Stimulated activated CD8-positive, alpha-beta memory T cell treated with anti-CD3 and anti-CD28 coated beads, Interleukin-4, amount 100 ng/mL, for 1 hour (primary cell): ENCODE measurements at places on chromosomes 16 and 17.

DNA sequence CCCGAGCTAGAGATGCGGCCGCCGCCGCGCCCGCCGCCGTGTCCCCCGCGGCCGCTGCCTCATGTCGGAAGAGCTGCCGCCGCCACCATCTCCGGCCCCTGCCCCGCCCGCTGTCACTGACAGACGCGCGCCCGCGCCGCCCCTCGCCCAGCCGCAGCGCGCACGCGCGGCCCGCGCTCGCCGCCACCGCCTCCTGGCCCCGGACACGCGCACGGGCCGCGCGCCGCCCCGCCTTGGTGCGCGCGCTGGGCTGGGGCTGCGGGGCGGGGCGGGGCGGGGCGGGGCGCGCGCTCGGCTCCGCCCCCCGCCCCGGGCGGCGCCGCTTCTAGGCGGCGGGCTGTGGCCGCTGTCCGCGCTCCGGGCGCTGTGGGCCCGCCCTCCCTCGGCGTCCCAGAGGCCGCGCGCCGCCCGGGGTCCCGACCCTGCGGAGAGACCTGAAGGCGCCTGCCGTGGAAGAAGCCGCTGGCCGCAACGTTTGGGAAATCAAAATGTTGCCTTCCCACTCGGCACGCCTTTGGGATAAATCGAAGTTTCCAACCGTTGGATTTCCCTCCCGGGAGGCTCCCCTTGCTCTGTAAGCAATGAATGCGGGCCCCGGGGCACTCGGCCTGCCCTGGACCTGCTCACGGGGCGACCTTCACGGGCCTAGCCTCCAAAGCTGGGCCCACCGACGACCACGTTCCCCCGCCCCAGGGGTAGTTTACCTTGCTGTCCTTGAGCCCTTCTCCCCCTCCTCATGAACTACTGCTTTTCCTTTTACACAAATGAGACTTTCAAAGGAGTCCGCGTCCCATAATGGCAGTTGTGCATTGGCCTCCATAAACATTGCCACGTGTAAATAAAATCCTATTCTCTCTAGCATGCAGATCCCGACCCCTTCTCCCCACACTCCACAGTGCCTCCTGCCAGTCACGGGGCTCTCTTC, at the start of gene ADCY9:
Gene ADCY9, minus strand, starts transcription at position 118 of the 925 bp plus-strand sequence. CDS start 1,000 bp downstream, outside the sequence.
- DNase-seq = peak; percentile 55

GRCh38 chr16:19168371-19169081, 486 bp downstream of the SYT17 start:
- DNase-seq = no peak

- no peak for DNase-seq
Measured at GRCh38 chr16:86747761-86748160, 169.4 kb downstream of the FOXL1 start.

GRCh38 chr16:68802190-68802589, 41.1 kb upstream of the TANGO6 start:
- DNase-seq = no peak

GRCh38 chr16:57591870-57592485, 36.5 kb upstream of the ADGRG1 start:
- no peak for DNase-seq

DNA sequence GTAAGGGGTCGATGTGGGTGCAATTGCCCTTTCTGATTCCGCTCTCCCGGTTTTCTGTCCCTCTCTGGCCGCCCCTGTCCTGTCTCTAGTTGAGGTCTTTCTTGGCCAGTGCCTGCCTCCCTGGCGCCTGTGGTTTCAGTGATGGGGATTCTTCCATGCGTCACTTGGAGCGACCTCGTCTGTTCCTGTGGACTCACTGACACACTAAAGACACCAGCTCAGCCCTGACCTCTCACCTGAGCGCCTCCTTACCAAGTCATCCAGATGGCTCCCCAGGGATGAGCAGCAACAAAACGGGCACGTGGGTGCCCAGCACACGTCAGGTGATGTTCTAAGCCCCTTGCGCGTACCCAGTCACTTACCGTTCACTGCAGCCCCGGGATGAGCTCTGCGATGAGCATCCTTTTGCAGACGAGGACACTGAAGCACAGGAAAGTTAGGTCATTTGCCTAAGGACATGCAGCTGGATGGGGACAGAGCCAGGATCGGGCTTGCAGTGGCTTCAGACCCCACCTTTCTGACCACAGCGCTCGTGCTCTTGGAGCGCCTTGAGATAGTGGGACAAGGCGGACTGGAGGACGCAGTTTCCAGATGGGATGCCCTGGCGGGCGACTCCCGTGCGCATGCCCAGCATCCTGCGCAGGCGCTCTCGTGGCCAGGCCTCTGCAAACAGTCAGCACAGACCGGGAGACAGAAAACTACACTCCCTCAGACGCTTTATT, 11.5 kb upstream of the LGALS3BP start:
- DNase-seq = no peak

- DNase-seq = peak; percentile 53
Measured at GRCh38 chr17:38703742-38704605, 1.1 kb upstream of the MLLT6 start.

DNA sequence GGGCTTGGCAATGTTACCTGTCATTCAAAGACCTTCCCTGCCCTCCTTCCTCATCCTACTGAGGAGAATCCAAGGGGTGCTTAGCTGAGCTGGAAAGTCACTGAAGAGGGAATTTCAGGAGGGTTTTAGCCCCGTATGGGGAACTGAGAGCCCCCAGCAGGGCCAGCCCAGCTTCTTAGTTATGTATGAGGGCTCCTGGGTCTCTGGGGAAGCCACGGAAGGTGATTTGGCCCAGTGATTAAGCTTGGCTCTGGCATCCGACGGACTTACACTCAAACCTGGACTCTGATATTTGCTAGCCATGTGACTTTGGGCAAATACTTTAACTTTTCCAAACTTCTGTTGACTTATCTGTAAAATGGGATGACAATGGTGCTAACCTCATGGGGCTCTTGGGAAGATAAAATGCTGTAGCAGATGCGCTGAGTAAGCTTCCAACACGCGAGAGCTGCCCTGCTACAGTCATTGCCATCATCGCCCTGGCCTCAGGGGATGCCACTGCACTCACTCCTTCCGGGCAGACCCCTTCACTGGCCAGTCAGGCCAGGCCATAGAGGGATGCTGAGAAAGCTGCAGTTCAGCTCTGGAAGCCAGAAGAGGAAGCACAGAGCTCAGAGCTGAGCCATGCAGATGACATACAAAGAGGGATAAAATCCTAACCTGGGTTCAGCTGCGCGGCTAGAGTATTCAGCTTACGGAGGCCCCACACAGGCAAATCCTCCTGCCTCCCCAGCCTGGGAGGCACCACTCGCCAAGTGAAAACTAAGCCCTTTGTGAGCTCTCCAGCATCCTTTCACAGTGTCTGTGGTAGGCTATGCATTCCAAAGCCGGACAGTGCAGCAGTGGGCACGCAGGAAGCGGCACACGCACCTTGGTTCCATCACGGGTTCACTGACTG, 44.9 kb upstream of the PIK3R6 start:
- no peak for DNase-seq

DNA sequence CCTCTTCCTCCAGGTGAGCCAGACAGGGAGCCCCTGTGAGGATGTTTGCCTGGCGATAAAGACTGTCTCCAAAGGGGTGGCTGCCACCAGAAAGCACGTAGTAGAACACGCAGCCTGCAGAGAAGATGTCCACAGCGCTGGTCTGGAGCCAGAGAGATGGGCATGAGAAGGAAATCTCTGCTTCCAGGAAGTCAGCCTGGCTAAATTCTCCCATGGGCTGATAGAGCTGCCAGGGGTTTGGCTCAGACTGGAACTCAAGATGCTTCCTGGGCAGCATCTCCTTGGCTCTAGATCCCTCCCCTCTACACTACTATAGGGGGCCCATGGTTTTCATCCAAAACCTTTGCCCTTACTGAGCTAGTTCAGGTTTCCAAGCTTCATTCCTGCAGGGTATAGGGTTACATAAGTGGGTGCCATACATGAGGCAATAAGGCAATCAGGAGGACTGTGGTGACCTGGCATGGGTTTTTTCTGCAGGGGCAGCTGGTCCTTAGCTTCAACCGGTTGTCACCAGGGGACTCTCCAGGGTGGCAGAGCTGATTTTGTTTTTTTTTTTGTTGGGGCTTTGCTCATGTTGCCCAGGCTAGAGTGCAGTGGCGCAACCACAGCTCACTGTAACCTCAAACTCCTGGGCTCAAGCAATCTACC, 13.6 kb downstream of the PLK1 start:
- DNase-seq = no peak

- no peak for DNase-seq
Measured at GRCh38 chr16:30658731-30659506, 688 bp downstream of the FBRS start.

GRCh38 chr16:23031508-23032098, 117.6 kb downstream of the USP31 start:
- no peak for DNase-seq

DNA sequence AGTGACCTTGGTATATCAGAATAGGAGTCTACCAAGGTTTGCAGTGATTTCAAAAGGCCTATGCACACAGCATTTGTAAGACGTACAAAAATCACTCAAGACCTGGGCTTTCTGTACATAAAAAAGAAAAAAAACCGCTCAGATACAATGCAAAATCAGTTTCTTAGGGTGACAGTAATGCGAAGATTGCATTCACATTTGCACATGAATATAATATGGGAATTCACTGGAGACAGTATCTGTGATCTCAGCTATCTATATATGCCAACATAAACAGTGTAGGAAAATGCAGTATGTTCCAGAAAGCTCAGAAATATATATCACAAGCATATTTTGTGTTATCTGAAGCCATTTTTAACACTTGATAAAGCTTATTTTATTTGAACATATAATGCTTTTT, 176.4 kb upstream of the MYOCD start:
- DNase-seq = no peak

DNA sequence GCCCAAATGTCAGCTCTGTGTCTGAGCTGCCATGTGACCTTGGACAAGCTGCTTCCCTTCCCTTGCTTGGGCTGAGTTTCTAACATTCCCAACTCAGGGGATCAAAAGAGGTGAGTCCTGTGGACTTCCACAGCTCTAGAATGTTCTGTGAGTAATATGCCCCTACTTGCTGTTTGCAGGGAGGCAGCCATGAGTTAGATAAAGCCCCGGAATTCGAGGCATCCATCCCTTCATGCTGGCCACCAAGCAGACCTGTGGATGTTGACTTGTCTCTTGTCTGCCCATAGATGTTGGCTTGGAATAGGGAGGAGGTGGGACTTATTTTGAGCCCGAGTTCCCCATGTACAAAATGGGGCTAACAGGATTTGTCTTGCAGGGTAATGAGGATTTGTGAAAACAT, 36.2 kb downstream of the KSR1 start:
- no peak for DNase-seq

DNA sequence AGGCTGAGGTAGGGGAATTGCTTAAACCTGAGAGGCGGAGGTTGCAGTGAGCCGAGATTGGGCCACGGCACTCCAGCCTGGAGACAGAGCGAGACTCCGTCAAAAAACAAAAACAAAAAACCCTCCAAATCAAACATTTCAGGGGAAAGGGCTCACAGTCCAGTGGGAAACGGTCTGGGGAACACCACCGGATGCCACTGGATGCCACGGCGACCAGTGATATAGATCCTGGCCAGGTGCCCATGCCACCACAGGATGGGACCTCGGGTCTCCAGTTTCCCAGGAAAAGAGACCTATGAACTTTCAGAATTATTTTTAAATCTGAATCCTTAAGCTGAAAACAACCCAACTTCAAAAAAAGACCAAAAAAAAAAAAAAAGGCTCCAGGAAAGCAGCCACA, 12.3 kb downstream of the CEP131 start:
- DNase-seq = no peak

- no peak for DNase-seq
Measured at GRCh38 chr17:17677299-17678040, 3.8 kb upstream of the RAI1 start.

- DNase-seq = no peak
Measured at GRCh38 chr17:41535764-41536481, 7.8 kb upstream of the KRT19 start.

DNA sequence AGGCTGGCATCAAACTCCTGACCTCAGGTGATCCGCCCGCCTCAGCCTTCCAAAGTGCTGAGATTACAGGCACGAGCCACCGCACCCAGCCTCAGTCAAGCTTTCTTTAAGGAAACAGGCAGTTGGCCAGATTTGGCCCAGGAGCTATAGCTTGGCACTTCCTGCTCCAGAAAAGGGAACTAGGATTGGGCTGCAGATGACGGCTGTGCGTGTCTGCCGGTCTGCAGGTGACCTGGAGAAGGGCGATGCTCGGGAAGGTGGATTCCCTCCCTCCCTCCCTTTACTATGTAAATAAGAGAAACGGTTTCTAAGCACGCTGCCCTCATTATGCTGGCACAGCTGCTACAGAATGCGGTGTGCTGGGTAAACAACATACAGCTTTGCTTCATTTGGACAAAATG, 215.9 kb downstream of the RPTOR start:
- DNase-seq = no peak

- DNase-seq = no peak
Measured at GRCh38 chr17:81239714-81240555, 817 bp downstream of the NDUFAF8 start.

DNA sequence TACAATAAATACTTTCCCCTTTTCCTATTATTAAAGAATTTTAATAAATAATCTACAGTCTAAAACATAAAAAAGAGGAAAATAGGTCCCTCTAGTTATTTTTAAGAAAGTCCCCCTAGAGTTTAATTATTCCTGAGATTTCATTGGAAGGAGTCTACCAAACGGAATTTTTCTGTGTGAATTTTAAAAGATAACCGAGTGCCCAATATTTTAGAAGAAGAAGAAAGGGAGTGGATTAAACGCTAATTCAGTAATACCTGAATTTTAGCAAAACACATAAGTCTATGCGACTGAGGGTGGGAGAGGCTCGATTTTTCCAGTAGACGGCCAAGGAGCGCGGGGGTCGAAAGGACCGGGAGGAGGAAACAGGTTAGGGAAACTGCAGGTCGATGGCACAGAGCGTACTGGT, 2.2 kb downstream of the HOXB2 start:
- no peak for DNase-seq

DNA sequence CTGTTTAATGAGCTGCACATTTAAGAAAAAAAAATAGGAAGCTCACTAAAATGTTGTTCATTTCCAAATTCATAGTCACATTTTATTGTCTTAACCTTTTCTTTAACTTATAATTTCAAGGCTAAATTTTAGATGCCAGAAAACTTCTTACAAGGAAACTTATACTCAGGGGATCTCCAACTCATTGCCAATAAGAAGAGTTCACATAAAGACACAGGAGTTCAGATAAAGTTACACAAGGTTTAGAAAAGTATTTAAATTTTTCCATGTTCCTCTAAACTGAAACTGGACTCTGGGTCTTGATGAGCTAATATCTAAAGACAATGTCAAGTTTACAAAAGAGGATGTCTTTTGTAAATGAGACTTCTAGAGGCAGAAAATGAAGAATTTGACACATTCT, 190.7 kb upstream of the KCNJ16 start:
- DNase-seq = no peak

DNA sequence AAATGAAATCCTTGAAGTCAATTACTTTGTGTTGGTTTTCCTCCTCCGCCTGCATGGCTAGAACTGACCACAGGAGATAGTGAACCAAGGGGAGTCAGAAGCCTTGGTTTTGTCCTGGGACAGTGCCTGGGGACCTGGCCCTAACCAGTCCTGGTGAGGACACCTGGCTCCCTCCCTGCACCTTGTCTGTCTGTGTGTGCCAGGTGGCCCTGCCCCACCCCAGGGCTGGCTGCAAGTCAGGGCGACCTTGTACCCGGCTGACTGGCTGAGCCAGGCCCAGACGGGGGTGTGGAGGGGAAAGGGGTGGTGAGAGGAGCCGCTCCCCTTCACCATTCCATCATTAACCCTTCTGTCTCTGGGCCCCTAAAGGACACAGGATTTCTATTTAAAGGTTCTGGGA, 3.4 kb downstream of the RAPGEFL1 start:
- no peak for DNase-seq

GRCh38 chr16:83118365-83118764, 491.6 kb downstream of the CDH13 start:
- DNase-seq = no peak
